ENCODE measurements at places on chromosomes 4 and X.

GRCh38 chrX:113947548-113947947 is 636.3 kb upstream of the HTR2C start:
- DNase-seq, result no peak

DNA sequence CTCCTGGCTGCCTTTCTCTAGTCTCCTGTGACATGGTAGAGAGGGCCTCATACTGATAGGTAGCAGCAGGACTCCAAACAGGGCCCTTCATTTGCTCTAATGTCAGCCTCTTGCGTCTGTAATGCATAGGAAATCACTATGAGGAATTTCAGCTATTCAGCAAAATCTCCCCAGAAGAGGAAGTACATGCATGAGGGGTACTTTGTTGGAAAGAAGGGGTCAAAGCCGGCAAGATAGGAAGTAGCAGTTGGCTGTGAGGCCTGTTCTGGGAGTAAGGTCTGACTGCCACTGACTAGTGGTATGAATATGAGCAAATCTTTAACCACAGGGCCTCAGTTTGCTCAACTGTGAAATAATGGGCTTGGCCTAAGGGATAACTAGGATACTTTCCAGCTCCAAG is 283.2 kb downstream of the ARHGAP10 start:
- peak; percentile 20 for DNase-seq

DNA sequence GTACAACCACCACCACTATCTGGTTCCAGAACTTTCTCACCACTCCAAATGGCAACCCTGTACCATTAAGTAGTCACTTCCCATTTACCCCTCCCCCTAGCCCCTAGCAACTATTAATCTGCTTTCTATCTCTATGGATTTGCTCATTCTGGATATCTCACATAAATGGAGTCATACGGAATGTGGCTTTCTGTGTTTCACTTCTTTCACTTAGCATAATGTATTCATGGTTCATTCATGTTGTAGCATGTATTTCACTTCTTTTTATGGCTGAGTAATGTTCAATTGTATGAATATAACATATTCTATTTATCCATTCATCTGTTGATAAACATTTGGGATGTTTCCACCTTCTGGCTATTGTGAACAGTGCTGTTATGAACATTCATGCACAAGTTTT is 104.7 kb downstream of the AMMECR1 start:
- DNase-seq, result no peak

- no peak for DNase-seq
Observed at GRCh38 chr4:27046851-27047250, 186.2 kb downstream of the STIM2 start.

GRCh38 chrX:9873952-9874351 is 87.7 kb downstream of the SHROOM2 start:
- DNase-seq, result peak; percentile 60

- DNase-seq, result no peak
Observed at GRCh38 chr4:43332052-43332425, 439.5 kb downstream of the GRXCR1 start.

DNA sequence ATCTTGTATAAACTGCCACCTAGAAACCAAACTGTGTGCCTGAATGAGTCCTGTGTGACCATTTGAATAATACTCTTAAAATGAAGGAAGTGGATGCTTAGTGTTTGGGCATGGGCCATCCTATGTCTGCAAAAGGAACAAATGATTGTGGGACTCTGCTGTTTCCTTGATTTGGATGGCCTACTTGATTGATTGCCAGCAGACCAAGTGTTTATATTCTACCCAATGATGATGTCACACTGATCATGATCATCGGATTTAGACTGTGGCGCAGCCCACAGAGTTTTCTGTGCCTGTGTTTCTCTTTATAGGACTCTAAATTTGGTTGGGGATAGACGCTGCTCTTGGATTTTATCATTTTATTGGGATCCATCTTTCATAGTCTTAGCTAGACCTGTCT is 4.4 kb downstream of the SEPTIN11 start:
- DNase-seq, result no peak

- DNase-seq, result no peak
Observed at GRCh38 chrX:44918722-44919121, 45.7 kb downstream of the KDM6A start.

GRCh38 chr4:184750926-184751584 is 17.2 kb upstream of the CENPU start:
- DNase-seq, result no peak

GRCh38 chr4:1683261-1683735 is 815 bp downstream of the FAM53A start:
- DNase-seq, result peak; percentile 56

- no peak for DNase-seq
Observed at GRCh38 chr4:182022909-182023308, 220.3 kb upstream of the TENM3 start.

GRCh38 chr4:174672276-174672675 is 150.0 kb upstream of the HPGD start:
- DNase-seq, result no peak

DNA sequence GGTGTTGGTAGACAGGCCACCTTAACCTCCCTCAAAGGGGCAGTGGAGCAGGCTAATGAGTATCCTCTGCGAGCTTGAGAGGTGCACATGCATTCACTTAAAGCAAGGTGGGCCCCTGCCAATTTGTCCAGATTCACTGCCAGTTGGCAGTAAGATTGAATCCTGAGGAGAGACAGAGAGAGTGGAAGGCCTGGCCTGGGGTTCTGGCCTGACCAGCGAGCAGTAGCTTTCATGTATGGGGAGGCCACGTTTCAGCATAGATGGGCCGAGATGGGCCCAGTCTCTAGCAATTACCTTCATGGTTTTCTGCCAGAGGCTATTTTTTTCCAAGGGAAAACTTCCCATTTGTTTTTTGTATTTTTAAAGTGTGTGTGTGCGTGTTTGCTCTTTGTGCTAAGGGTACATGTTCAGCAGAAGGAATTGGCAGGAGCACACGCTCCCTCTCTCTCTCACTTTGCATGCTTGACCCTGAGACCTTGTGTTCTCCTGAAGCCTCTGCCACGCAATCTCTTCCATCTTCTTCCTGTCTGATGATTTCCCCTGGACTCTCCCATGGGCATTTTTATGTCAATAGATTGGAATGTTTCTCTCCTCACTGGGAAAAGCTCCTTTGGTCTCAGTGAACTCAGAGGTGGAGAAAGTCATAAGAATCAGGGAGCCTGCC is 215.8 kb upstream of the SFRP2 start:
- no peak for DNase-seq

GRCh38 chr4:165991325-165992180 is 118.5 kb downstream of the TLL1 start:
- DNase-seq, result no peak

GRCh38 chrX:37350034-37350365 is 836 bp downstream of the PRRG1 start:
- peak; percentile 35 for DNase-seq

DNA sequence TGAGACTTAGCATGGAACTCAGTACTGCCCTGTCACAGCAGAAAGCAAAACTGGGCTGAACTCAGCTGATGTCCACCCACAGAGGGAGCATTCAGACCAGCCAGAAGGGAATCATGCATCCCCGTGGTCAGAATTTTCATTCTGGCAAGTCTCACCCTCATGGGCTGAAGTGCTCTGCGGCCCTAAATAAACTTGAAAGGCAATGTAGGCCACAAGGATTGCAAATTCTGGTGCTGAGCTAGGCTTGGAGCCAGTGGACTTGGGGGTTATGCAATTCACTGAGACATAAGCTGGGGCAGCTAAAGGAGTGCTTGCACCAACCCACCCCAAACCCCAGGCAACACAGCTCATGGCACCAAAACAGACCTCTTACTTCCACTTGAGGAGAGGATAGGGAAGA is 494.1 kb downstream of the GABRG1 start:
- peak; percentile 46 for DNase-seq

- DNase-seq, result no peak
Observed at GRCh38 chr4:182177166-182177565, 66.0 kb upstream of the TENM3 start.

GRCh38 chr4:90841676-90842075 is 714.5 kb downstream of the CCSER1 start:
- DNase-seq, result no peak

DNA sequence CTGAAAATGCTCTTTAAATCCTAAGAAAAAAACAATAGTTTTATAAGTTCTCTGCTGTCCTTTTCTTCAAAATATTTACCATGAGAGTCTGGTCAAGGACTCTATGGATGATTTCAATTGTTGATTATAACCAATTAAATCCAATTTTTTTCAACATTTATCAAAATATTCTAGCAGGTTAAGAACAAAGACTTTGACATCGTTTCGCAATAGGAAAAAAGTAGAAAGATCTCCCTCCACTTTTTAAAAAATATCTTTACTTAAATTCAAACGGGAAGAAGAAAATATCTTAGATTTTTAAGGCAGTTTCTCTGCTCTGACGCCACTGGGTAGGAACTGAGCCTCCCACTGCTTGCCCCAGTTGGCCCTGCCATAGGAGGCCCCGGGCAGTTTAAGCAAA is 44.7 kb upstream of the TMEM154 start:
- no peak for DNase-seq

- DNase-seq, result peak; percentile 26
Observed at GRCh38 chrX:115324194-115324593, 34.7 kb downstream of the LUZP4 start.

DNA sequence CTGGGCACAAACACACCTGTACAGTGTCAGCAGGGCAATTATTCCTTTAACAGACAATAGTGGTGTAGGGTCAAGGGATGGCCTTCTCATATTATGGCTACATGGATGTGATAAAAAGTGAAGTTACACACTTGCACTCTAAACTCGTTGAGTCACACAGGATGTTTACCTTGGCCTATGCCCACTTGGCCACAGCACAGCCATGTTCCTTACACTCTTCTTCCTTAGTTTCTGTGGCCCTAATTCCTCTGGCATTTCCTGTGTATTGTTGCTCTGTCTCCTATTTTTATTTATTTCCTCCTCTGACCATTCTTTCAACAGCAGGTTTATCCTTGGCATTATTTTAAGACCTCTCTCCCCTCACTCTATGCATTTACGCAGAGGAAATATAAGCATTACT is 86.8 kb upstream of the NPFFR2 start:
- no peak for DNase-seq

- no peak for DNase-seq
Observed at GRCh38 chr4:31104043-31104442, 383.9 kb downstream of the PCDH7 start.

DNA sequence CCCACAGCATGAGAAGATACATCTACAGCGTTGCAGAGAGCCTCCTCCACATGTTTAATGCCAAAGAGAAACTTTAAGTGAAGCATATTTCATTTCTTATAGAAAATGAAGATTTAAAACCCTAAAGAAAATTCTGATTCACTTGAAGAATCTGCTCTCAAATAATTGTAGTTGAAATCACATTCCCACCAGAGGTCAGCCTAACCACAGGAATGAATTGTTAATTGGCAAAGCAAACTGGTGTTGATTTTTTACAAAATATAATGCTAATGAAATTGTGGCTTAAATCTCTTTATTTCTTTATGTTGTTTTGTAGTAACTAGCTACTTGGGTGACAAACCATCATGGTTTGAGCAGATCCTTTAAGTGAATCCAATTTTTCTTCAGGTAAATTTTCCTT is 31.1 kb upstream of the WDR17 start:
- DNase-seq, result peak; percentile 80

- no peak for DNase-seq
Observed at GRCh38 chrX:101744085-101744484, 84.4 kb upstream of the ARMCX2 start.

DNA sequence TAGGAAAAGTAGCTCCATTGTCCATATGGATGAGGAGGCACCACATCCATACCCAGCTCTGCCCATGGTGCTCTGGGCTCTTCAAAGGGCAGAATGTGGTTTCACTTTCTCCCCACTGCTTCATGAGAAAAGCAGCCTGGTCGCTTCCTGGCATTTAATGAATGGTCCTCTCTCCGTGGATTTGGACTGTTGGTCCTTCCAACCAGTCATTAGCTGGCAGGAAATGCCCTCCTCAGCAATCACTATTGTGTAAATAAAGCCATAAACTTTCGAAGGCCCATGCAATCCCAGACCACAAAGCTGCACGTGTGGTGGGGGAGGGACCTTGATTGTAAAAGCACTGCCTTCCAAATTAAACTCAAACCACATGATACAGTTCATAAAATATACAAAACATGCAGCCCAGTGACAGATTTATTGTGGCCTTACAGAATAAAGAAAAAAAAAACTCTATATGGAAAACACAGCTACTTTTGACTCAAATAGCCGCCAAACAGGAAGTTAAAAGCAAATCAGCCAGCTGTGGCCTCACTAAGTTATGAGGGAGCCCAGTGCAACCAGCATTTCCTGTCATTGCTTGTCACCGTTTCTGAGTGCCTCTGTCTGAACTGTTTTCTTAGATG is 8.1 kb downstream of the MBNL3 start:
- DNase-seq, result peak; percentile 70

GRCh38 chrX:136146614-136147314 is 569 bp upstream of the FHL1 start:
- no peak for DNase-seq

DNA sequence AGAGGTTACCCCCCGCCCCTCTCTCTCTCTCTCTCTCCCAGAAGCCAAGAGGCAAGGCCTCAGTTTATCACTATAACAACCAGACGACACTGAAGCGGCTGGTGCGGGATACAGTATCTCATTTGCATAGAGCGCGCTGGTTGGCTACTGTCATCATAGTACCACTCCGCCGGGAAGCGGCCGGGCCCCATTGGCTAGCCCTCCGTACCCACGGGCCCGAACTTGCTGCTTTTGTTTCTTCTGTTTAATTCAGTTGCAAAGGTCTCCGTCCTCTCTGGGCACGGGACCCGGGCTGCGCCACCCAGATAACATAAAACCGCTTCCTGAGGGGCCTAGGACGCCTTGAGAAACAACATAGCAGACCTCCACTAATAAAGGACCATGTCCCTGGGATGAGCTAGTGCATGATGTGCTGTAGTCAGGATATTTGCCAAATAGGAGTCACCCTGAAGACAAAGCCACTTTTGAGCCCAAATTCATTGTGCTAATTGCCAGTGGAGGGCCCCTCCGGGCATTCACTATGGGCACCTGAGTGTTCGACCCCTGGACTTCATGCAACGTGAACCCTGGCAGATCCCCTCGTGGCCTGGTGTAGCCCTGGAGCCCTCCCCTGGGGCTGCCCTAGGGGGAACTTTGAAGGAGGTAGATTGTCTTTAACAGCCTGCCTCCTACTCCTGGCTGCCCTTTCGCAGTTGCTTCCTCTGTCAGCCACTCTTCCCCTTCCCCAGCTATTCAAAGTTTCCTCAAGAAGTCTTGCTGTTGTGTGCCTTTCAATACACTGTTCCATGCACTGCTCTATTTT is at the start of gene PCYT1B:
Gene PCYT1B (minus strand): TSS at position 91 of the 802 bp plus-strand sequence. CDS start 242 bp downstream, outside the sequence.
- peak; percentile 53 for DNase-seq

DNA sequence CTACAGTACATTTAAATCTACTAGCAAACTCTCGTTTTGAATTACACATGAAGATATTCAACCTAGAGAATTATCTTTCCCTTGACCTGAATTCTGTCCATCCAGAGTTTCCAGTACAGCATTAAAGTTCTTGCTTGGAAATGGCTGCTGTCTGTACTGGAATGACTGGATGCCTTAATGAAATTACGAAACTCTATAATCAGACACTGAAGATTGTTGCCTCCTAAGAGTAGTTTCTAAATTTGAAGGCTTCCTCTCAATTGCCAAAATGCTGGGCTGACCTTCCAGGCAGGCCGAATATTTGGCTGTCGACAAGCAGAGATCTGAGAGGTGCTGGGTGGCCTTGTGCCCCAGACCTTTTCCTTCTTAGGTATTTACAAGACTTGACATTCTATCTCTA is 215.1 kb upstream of the GPC4 start:
- no peak for DNase-seq

All from pons (tissue), 1 donor.